ENCODE measurements at places on chromosomes 3 and 15.

- no peak overlapping the region for H3K27ac ChIP-seq
- H3K36me3 ChIP-seq: no peaks in the 10 kb centered on the region
- no peak for DNase-seq
- H3K4me3 ChIP-seq: no peak overlapping the region
- H3K4me1 ChIP-seq: peaks cover under 1% of the 10 kb centered on the region
These were observed 6.7 kb downstream of the CA12 start for GRCh38 chr15:63374686-63375520.

DNA sequence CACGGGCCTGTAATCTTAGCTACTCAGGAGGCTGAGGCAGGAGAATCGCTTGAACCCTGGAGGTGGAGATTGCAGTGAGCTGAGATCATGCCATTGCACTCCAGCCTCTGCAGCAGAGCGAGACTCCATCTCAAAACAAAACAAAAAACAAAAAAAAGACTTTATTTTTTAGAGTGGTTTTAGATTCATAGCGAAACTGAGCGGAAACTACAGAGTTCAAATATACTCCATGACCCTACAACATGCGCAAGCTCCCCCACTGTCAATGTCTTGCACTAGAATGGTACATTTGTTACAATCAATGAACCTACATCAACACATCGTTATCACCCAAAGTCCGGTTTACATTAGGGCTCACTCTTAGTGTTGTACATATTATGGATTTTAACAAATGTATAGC is 2.2 kb upstream of the CRTAP start:
- no peaks in the 10 kb centered on the region for H3K27me3 ChIP-seq
- no peaks in the 10 kb centered on the region for H3K36me3 ChIP-seq
- H3K4me1 ChIP-seq: peaks cover 3% of the 10 kb centered on the region
- H3K27ac ChIP-seq: no peak overlapping the region
- no peak for DNase-seq

GRCh38 chr3:190077395-190078045 is 43.2 kb downstream of the P3H2 start:
- peaks cover 9% of the 10 kb centered on the region for H3K4me1 ChIP-seq
- no peak for DNase-seq
- H3K27ac ChIP-seq: no peak overlapping the region
- no peaks in the 10 kb centered on the region for H3K36me3 ChIP-seq

DNA sequence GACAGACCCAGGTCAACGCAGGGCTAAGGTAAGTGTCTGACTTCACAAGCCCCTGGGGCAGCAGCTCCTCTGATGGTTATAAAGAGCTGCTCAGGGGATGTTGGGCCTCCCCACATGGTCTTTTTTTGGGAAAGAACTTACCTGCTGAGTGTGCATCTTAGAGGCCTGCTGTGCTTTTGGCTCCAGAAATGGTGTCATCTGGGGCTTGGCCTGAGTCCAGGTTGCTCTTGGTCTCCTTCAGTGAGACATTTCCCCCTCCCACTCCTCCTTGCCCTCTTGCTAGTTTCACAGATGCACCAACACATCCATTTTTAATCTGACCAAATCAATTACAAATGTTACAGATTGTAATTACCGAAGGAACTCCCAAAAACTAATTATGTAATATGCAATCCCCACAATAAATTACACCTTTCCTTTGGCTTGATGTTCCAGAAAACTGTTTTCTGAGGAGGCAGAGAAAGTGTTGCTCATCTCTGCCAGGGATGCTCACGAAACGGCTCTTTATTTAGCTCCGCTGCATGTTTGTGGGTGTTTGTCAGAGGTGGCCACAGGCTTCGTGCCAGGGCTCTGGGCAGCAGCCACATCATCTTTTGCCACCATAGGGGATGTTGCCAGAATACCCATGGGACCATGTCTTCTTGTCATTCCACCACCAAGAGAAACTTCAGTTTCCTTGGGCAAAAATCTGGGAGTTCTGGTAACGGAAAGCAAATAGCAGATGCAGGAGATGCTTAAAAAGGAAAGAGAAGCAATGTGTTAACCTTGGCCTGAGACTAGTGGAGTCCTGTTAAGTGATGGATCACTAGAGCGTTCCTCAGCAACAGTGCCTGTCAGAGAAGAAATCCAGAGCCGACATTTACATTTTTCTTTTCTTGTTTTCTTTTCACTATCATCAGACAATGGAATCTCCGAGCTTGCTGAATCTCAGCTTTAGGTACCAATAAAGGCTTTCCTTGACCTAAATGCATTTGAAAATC is 799.9 kb downstream of the AGBL1 start:
- H3K27ac ChIP-seq: no peak overlapping the region
- H3K36me3 ChIP-seq: no peaks in the 10 kb centered on the region
- H3K27me3 ChIP-seq: no peaks in the 10 kb centered on the region
- peaks cover 28% of the 10 kb centered on the region for H3K4me1 ChIP-seq

DNA sequence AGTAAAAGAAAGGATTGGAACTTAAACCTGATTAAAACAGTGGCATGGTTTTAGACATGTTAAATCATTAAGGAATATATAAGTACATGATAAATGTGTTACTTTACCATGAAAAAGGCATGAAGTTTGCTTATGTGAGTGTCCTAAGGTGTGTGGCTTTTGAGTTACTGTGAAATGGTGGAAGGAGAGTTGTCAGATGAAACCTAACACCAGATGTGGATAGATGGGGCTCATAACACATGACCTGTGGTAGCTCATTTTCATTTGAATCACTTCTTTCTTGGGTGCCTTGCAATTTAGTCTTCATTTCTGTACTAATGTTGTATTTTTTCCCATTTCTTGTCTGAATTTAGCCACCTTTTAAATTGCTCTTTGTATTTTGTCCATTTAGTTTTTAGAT is 13.0 kb downstream of the MEF2A start:
- H3K36me3 ChIP-seq: peaks cover 8% of the 10 kb centered on the region
- no peak for DNase-seq
- no peaks in the 10 kb centered on the region for H3K27me3 ChIP-seq
- H3K27ac ChIP-seq: no peak overlapping the region
- no peak overlapping the region for H3K4me3 ChIP-seq

DNA sequence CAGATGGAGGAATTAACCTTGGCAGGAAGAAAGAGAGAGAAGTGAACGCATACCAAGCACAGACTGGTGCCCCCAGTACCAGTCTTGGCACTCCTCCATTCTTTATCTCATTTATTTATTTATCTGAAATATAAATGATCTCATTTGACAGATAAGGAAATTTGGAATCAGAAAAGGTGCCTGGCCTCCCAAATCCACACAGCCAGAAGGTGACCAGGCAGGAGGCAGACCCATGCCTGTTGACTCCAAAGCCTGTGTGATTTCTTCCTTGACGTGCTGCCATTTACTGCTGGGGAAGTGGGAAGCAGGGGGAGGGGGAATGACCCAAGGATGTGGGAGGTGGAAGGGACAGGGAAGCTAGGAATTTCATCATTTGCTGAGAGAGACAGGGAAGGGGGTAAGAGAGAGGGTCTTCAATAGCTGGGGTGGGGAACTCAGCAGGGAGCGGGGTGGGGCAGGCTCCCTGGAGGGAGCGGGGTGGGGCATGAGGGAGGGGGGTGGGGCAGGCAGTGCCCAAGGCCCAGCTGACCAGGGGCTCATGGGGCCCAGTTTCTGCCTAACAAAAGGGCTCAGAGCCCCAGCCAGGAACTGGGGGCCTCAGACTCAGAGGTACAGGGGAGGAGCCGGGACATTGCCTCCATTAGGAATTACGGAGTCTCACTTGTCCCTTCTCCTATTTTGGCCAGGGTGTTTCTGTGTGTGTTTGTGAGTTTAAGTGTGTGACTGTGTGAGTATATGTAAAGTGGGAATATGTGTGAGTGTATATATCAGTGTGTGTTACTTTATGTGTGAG is 63.0 kb downstream of the MINAR1 start:
- peaks cover 5% of the 10 kb centered on the region for H3K27me3 ChIP-seq
- H3K4me1 ChIP-seq: peaks cover 6% of the 10 kb centered on the region
- no peak for DNase-seq
- no peak overlapping the region for H3K27ac ChIP-seq
- no peak overlapping the region for H3K4me3 ChIP-seq

DNA sequence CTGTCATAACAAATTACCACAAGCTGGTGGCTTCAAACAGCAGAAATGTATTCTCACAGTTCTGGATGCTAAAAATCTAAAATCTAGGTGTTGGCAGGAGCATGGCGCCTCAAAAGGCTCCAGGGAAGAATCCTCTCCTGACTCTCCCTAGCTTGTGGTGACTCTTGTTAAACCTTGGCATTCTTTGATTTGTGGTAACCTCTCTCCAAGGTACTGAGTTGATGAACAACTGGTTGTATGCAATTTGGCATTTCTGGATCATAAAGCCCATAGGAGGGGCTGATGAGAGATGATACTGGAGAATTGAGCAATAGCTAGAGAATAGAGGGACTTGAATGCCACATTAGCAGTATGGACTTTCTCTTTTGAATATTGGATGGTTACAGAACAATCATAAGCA is 821.8 kb downstream of the TBL1XR1 start:
- no peak overlapping the region for H3K27ac ChIP-seq
- H3K4me3 ChIP-seq: no peak overlapping the region
- no peak for DNase-seq
- H3K4me1 ChIP-seq: peaks cover 7% of the 10 kb centered on the region

DNA sequence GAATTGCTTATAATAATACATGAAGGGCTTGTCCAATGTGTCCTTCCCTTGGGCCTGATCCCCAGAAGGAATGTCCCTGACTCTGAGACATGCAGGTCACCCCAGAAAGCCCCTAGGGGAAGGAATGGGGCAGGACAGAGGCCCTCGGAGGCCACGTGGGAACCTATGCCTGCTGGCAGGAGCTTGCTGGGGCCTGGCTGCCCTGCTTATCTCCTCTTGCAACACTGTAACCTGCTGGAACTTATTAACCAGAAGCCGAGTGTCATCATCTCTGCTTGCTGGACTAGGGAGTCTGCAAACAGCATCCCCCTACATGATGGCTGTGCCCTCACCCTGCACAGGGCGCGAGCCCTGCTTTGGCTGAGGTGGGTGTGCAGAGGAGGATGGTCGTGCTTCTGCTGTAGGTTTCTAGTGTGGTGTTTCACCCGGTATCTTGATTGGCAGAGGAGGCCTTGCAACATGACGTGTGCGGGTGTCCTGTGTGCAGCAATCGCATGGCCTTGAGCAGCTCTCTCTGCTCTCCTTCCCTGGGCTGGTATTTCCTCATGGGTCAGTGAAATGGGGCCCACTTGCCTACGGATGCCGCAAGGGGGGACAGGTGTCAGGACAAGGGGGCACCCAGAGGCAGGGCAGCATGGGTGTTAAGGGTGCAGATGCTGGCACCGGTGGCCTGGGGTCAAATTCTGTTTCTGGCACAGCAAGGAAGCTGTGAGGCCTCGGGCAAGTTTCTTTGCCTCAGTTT is 5.0 kb downstream of the CHST13 start:
- H3K4me3 ChIP-seq: no peak overlapping the region
- no peak overlapping the region for H3K27ac ChIP-seq
- no peaks in the 10 kb centered on the region for H3K36me3 ChIP-seq
- H3K27me3 ChIP-seq: peaks cover 49% of the 10 kb centered on the region

DNA sequence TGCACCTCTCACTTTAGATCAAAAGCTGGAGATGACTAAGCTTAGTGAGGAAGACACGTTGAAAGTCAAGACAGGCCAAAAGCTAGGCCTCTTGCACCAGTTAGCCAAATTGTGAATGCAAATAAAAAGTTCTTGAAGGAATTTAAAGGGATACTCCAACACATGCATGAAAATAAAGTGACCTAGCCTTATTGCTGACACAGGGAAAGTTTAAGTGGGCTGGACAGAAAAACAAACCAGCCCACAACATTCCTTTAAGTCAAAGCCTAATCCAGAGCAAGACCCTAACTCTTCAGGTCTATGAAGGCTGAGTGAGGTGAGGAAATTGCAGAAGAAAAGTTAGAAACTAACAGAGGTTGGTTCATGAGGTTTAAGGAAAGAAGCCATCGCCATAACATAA is 100.6 kb upstream of the PSMD6 start:
- DNase-seq: no peak
- no peak overlapping the region for H3K27ac ChIP-seq

Data from progenitor cell of endocrine pancreas (in vitro differentiated cells).